Suppressor macrophage (primary cell): ENCODE measurements at places on chromosomes 7 and 10.

GRCh38 chr7:109637428-109637990 is 1067.8 kb downstream of the DNAJB9 start:
- no peak for DNase-seq

GRCh38 chr7:85094046-85094725 is 92.7 kb downstream of the SEMA3D start:
- DNase-seq, result no peak

- no peak for DNase-seq
Measured at GRCh38 chr10:93495654-93496321, 624 bp upstream of the CEP55 start.

- DNase-seq, result no peak
Measured at GRCh38 chr10:52895059-52895458, 122.5 kb upstream of the MBL2 start.

- no peak for DNase-seq
Measured at GRCh38 chr7:55441774-55442522, 76.8 kb downstream of the LANCL2 start.

DNA sequence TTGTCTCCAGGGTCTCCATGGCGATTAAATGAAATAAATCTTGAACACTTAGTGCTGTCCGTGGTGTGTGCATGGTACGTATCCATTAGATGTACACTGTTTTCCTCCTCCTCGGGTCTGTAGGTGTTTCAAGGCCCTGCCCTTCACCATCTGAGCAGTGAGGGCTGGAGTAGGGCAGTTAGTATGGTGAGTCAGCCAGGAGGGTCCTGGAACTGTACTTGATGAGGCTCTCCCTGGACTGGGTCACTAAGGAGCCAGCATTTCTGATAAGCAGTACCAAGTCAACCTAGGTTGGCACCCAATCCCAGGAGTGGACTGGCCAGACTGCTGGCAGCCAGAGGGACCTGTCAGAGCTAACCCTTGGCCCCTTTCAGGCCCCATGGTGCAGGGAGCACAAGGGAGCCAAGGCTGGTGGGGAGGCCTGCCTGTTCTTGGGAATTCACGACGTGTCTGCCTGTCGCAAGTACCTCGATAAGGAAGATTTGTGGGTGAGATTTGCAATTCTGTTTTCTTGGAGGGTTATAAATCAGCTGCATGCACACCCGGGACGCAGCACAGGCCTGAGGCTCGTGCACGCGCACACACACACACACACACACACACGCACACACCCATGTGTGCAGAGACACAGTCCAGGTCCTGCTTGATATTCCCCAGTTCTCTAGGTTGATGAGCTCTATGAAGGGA is 114.2 kb downstream of the ZMIZ1 start:
- DNase-seq, result no peak

DNA sequence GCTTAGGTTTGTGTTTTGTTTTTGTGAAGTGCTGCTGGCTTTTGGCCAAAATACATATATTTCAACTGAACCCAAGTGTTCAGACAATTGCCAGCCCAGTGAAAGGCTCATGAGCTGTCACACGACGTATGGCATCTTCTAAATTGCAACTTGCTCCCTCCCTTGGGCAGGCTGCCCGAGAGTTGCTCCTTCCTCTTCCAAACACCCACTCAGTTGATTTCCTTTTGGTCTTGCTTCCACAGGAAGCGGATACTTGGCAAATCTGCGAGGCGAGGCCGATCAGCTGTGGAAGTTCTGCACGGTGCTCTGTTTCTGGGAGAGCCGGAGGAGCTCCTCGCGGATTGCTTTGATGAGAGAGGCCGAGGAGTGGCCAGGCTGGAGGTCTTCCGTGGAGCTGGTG is 39.6 kb upstream of the ATP6V0A4 start:
- DNase-seq, result no peak

GRCh38 chr7:22726907-22727713 is at the start of gene IL6:
IL6 (plus strand) TSS chr7:22727200; CDS start chr7:22727263, 63 bp downstream.
- DNase-seq, result peak; percentile 66

DNA sequence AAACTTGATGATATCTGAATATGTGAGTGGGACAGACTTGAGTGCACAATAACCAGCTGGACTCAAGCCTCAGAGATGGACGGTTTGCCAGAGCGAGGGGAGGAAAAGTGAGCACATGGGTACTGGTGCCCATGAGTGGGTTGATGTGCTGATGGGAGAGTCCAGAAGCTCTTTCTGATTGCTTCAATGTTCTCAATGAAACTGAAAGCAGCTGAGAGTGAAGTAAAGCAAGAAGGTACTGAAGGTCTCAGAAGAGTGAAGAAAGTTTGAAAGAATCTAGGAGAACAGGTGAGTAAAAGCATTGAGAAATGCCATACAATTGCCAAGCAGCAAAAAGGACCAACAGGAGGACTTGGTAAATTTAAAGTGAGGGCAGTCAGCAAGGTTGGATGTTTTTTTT is 28.6 kb downstream of the CTTNBP2 start:
- DNase-seq, result no peak

DNA sequence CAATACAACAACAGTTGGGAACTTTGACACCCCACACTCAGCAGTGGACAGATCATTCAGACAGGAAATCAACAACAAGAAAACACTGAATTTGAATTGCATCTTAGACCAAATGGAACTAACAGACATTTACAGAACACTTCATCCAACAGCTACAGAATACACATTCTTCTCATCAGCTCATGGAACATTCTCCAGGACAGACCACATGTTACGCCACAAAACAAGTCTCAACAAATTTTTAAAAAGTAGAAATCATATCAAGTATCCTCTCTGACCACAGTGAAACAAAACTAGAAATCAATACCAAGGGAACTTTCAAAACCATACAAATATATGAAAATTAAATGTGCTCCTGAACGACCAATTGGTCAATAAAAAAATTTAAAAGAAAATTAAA is 212.3 kb downstream of the DNAJC1 start:
- DNase-seq, result no peak

DNA sequence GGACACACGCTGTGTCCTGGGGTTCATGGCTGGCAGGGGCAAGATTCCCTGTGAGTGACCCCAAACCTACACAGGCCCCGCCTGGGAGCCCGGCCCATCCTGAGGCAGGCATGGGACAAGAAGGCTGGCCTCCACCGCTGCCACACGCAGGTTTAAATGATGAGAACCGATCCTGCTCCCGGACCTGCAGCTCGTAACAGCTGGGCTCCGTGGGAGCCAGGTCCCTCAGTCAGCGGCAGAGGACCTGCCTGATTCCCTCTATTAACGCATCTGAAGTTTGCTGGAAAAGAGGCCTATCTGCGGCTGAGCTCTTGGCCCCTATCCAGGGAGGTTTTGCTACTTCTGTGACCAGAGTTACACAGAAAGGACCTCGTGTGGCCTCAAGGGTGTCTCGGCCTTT is 112.3 kb downstream of the VIPR2 start:
- no peak for DNase-seq

- no peak for DNase-seq
Measured at GRCh38 chr7:30027065-30027456, 559 bp upstream of the FKBP14 start.

DNA sequence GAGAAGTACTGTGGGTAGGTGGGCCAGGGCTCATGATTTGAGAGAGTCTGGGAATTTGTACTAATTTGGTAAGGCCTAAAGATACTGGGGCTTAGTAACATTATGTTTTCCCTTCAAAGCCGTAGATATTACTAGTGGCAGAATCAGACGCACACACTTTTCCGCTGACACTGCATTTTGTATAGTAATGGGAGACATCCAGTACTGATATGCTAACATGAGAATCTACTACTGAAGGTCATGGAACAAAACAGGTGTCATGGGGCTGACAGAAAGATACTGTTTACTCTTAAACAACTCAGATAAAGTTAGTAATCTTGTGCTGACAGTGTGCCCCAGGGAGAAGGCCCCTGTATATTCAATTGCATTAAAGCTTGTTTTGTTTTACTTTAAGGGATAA is 11.1 kb upstream of the GIMAP7 start:
- DNase-seq, result no peak

GRCh38 chr10:14439451-14440259 is 108.9 kb upstream of the FRMD4A start:
- DNase-seq, result no peak

- no peak for DNase-seq
Measured at GRCh38 chr7:6251653-6252052, 20.8 kb downstream of the CYTH3 start.

- DNase-seq, result no peak
Measured at GRCh38 chr7:84009782-84010181, 184.8 kb downstream of the SEMA3A start.

GRCh38 chr7:108367946-108368345 is 88.3 kb downstream of the NRCAM start:
- no peak for DNase-seq

GRCh38 chr7:116786791-116787443 is 75.5 kb upstream of the CAPZA2 start:
- DNase-seq, result peak; percentile 72

DNA sequence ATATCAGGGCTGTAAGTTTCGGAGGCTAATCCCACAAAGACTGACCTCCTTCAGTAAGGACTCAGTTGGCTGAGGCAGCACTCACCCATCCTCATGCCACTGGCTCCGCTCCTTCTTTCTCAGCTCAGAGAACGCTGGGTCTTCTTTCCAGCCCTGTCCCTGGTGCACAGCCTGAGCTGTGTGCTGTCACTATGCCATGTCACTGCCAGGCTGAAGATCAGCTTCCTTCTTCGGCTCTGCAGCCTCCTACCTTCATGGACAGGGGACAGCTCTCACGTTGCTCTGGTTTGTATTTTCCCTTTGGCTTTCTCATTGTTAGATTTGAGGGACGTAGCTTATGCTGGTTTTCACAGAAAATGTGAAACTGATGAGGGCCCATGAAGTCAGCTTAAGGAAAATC is 437.3 kb downstream of the GLRX3 start:
- no peak for DNase-seq
